NCI-H187 (cell line): ENCODE measurements at places on chromosomes 16 and 17.

DNA sequence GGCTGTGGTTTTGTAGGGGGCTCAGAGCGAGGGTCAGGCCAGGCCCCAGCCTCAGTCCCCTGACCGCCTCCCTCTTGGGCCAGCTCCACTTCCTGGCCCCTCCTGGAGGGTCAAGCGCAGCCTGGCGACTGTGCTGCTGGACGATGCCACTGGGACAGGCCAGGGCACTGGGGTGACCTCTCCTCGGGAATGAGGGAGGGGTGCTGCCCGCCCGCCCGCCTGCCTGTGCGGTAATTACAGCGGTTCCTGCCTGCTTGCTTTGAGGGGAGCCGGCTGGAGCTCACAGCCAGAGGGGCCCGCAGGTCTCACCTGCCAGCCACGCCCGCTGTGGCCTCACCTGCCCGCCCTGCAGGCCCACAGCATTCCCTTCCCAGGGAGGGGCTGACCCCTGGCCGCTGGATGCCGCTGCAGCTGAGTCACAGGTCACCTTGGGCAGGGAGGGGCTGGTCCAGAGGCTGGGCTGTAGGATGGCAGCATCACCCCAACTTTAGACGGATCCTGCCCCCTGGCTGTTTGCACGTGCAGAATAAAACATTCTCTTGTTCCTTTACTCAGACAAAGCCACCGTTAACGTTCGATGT lies 76.7 kb upstream of the CBX4 start:
- no peak for DNase-seq

DNA sequence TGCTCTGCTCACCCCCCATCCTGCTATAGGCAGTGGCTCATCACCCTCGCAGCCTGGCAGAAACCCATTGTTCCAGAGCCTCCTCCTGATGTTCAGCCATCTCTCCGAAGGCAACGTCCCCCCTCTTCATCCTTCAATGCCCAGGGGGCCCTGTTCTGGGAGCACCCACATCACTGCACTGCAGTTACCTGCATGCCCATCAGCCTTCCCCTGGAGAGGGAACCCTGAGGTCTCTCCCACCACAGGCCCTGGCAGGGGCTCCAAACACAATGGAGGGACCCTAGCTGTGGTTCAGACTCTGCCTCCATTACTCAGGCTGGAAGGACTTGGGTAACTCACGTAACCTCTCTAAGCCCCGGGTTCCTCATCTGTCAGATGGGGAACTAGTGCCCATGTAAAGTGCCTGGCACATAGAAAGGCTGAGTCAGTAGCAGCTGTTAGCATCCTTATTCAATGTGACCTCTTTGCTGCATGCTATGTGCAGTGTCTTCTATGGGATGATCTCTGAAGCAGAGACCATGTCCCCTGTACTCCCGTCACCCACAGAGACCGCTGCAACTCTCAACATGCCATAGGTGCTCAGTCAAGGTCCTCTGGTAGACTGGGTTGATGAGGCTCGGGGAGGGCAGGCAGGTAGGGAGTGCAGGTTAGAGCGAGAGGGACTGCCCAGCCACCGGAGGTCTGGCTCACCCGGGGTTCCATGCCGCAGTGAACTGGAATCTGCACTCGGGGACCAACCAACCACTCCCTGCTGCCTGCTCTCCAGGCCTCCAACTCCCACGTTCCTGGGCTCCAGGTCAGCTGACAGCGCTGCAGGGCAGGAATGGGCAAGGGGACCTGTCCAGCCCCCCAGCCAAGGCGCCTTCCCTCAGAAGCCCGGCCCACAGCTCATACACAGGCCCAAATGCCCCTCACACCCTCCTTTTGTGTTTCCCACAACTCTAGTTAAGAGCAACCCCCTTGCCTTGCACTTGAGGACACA lies 233.2 kb downstream of the ZNF423 start:
- DNase-seq, result no peak

GRCh38 chr17:77840513-77841165 lies 117.9 kb upstream of the TNRC6C start:
- no peak for DNase-seq

- no peak for DNase-seq
These were observed 20.2 kb downstream of the TMC7 start for GRCh38 chr16:19003935-19004334.

GRCh38 chr16:27925612-27926011 lies 137.9 kb downstream of the GSG1L start:
- DNase-seq, result no peak

DNA sequence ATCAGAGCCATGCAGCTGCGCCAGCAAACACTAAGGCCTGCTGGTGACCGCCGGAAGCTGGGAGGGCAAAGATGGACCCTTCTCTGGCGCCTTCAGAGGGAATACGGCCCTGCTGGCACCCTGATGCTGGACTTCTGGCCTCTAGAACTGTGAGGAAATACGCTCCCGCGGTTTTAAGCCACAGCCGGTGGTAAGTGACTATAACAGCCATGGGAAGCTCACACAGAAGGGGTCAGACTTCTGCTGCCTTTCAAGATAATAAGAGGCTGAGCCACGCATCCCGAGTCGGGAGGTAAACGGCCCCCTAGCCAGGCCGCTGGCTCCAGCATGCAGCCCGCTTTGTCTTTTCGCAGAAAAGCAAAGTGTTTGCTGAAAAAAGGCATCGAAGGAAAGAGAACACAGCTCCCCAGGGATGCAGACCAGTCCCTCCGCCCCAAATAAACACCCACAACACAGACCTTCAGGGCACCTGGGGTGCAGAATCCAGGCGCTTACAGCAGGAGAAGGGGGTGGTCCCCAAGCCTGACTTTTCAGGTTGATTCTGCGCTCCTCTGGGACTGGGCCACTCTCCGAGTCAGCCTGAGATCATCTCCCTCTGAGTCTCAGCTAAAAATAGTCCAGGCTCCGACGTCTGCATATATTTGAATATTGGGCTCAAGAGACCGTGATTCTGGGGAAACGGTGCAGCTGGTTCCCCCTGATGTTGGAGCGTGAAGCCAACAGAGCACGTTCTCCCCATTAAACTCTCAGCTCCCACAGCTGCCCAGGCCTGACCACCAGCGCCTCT lies 89.7 kb downstream of the MGAT5B start:
- no peak for DNase-seq

- no peak for DNase-seq
These were observed 423.1 kb downstream of the TOX3 start for GRCh38 chr16:52123842-52124241.

GRCh38 chr16:54275956-54276355 lies 10.6 kb downstream of the IRX3 start:
- no peak for DNase-seq

- DNase-seq, result no peak
These were observed 65.5 kb upstream of the CREBBP start for GRCh38 chr16:3945751-3946603.

DNA sequence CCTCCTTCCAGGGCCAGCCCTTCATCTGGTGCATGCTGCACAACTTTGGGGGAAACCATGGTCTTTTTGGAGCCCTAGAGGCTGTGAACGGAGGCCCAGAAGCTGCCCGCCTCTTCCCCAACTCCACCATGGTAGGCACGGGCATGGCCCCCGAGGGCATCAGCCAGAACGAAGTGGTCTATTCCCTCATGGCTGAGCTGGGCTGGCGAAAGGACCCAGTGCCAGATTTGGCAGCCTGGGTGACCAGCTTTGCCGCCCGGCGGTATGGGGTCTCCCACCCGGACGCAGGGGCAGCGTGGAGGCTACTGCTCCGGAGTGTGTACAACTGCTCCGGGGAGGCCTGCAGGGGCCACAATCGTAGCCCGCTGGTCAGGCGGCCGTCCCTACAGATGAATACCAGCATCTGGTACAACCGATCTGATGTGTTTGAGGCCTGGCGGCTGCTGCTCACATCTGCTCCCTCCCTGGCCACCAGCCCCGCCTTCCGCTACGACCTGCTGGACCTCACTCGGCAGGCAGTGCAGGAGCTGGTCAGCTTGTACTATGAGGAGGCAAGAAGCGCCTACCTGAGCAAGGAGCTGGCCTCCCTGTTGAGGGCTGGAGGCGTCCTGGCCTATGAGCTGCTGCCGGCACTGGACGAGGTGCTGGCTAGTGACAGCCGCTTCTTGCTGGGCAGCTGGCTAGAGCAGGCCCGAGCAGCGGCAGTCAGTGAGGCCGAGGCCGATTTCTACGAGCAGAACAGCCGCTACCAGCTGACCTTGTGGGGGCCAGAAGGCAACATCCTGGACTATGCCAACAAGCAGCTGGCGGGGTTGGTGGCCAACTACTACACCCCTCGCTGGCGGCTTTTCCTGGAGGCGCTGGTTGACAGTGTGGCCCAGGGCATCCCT lies 7.4 kb downstream of the NAGLU start:
- no peak for DNase-seq

- DNase-seq, result peak; percentile 14
These were observed 124.9 kb upstream of the KCNJ16 start for GRCh38 chr17:69949973-69950695.

GRCh38 chr16:85092851-85093250 lies 19.4 kb downstream of the CIBAR2 start:
- DNase-seq, result no peak

DNA sequence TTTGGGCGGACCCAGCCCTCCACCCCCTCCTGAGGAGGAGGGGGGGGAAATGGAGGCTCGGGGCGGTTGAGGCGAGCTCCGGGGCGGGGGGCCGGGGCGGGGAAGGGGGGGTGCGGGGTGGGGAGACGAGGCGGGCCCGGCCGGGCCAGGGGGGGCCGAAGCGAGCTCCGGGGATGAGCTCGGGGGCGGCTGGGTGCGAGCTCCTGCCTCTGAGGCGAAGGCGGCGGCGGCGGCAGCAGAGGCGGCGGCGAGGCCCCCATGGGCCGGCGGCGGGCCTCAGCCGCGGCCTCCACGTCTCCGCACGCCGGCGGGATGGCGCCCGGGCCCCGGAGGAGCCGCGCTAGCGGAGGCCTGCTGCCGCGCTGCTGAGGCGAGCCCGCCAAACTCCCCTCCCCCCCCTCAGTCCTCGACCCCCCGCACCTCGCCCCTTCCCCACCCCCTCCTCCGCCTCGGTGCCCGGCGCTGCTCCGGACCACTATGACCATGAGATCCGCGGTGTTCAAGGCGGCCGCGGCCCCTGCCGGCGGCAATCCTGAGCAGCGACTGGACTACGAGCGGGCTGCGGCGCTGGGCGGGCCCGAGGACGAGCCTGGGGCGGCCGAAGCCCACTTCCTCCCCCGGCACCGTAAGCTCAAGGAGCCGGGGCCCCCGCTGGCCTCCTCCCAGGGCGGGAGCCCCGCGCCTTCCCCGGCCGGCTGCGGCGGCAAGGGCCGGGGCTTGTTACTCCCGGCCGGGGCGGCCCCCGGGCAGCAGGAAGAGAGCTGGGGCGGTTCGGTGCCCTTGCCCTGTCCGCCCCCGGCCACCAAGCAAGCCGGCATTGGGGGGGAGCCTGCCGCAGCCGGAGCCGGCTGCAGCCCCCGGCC lies 596 bp downstream of the MSL1 start:
- DNase-seq, result no peak
